ENCODE measurements at places on chromosomes 11 and 22.
A peak's percentile ranks its signal among the peaks of the same experiment; 100 is the strongest.

- DNase-seq, result no peak
Observed at GRCh38 chr22:39545386-39546365, 13.1 kb upstream of the RPS19BP1 start.

DNA sequence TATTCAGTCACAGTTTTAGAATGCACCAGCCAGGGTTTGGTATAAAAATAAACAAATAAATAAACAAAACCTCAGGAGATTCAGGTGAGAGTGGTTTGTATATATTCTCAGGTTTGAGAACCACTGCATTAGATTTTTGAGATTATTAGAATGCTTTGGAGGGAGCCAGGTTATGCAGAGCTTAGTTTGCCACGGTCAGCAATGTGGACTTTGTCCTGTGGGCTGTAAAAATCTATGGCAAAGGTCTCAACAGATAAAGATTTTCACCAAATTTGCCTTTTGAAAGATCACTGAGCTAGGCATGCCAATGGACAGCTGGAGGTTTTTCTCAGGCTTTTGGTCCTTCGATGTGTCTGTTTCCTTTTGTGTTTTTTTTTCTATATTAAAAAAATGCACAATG is 650.1 kb upstream of the RAG2 start:
- DNase-seq, result no peak

- DNase-seq, result no peak
Observed at GRCh38 chr11:75858613-75859012, 43.6 kb downstream of the UVRAG start.

GRCh38 chr11:66235141-66235540 is 33.3 kb upstream of the RAB1B start:
- no peak for DNase-seq

DNA sequence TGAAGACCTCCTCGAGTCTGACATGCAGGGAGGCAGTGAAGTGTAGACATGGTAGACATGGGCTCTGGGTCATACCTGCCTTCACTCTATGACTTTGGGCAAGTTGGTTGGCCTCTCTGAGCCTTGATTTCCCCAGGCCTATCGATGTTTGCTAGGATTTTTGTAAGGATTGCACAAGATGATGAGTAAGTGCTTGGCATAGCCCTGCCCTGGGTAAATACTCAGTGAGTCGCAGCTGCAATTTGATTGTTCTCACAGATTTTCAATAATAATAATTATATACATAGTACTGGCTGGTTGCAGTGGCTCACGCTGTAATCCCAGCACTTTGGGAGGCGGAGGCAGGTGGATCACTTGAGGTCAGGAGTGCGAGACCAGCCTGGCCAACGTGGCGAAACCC is 18.1 kb downstream of the MCM5 start:
- no peak for DNase-seq

DNA sequence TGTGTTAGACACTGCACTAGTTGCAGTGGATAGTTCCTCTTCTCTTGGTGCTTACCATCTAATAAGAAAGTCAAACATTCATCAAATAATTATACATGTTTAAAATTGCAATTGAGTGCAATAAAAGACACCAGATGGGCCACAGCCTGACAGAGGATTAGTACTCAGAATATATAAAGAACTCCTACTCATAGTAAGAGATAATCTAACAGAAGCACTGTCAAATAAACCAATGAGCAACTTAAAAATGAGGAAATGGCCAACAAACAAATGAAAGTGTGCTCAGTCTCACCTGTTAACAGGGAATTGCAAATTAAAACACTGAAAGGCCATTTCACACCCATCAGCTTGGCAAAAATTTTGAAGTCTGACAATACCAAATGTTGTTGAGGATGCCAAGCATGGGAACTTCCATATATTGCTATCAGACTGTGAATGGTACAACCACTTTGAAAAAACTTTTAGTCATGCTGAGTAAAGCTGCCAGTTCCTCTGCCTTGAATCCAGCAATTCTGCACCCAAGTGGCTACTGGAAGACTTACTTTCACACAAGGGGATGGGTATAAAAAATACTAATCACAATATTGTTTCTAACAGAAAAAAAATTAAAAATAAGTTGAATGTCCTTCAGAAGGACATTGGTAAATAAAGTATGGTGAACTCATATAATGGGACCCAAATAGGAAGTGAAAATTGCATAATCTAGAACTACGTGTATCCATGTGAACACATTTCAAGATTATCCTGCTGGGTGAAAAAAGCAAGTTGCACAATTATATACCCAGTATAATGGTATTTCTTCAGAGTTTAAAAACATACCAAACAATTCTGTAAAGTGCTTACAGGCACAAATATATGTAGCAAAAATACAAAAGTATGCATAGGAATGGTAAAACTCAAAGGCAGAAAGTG is 41.4 kb upstream of the CREB3L1 start:
- DNase-seq, result no peak

DNA sequence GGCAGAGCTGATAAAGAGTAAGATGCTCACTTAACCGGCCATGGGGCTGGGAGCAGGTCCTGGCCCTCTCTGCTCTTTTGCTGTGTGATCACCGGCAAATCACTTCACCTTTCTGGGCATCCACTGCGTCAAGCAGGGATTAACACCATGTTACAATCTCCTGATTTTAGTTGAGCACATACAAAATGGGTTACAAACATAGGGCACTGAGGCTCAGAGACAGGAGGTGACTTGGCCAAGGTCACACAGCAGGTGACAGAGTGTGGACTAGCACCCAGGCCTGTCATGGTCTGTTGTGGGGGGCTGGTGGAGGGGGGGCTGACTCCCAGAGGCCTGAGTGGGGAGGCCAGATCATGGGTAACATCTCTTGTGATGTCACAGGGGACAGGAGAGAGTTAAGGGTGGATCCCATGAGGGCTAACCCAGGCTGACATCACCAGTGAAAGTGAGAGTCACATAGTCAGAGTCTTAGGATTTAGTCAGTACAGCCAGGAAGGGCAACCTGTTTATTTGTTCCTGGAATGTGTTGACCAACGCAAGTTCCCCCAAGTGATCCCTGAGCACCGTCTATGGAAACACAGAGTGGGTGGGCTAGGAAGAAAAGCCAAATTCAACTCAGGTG is 27.8 kb downstream of the GDPD5 start:
- no peak for DNase-seq

- DNase-seq, result no peak
Observed at GRCh38 chr11:38013157-38013556, 1415.1 kb upstream of the RAG2 start.

DNA sequence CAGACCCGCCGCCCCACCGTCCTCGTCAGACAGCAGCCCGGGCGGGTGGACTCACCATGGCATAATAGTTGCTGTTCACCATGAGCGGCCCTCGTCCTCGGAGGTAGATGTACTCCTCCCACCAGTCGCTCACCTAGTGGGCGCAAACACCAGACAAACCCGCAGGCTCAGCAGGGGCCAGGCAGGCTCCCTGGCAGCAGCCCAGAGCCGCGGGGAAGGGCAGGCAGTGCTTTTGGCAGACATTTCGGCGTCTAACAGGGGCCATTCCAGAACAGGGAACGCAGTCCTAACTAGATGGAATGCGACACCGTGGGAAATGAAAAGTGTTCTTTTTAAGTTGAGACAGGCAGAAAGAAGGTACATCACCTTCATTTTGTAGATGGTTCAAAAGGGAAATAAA is 44.9 kb downstream of the CPT1A start:
- DNase-seq, result no peak

DNA sequence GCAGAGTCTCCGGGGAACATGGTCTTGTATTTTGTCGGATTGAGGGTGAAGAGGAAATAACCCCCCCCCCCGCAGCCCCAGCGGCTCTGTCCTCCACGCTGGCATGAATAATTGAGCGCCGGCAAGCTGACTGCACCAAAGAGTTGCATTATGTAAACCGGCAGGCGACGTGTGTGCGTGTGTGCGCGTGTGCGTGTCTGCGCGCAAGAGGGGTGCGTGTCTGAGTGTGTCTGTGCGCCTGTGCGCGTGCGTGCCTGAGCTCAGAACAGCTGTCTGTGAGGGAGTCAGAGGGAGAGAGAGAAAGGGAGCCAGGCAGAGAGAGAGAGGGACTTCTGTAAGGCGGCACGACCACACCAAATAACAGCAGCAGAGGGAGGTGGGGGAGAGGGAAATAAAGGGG is 94.4 kb downstream of the SCN3B start:
- DNase-seq, result no peak

DNA sequence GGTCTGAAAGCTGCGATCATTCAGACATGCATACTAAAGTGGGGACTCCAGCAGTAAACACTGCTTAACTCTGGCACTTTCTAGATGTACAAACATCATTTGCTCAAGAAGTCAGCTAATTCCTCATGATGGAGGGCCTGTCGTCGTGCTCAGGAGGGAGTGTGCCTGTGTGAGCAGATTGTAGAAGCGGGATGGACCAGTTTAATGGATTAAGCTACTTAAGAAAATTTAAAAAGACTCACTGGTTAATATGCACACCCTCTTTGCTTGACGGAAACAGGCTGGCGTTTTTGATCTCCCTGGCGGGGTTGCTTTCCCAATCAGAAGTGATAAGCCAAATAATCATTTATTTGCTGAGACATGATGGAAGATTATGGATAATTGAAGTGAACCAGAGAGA is 79.0 kb downstream of the LDLRAD3 start:
- DNase-seq, result no peak

GRCh38 chr11:62664405-62665074 is 470 bp downstream of the C11orf98 start:
- DNase-seq, result peak; percentile 14

Measured in activated CD8-positive, alpha-beta memory T cell treated with anti-CD3 and anti-CD28 coated beads for 4 hours (primary cell).